Progenitor cell of endocrine pancreas (in vitro differentiated cells): ENCODE measurements at places on chromosomes 6 and 20.

- DNase-seq = no peak
Observed at GRCh38 chr6:157613011-157613522, 210.0 kb upstream of the SNX9 start.

GRCh38 chr6:143675946-143676345 is 1.8 kb upstream of the PHACTR2 start:
- no peak for DNase-seq

DNA sequence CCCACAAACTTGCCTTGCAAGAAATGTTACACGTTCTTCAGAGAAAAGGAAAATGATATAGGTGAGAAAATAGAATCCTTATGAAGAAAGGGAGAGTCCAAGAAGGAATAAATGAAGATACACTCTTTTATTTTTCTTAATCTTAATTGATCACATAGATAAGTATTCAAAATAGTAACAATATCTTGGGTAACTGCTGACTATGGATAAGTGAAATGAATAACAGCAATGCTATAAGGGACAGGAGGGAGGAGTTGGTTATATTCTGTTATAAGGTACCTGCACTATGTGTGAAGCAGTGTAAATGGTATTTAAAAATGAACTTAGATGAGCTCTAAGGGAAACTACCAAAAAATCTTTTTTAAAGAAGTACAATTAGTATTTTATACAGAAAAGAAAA is 38.3 kb downstream of the RANBP9 start:
- no peak for DNase-seq

- no peak for DNase-seq
Observed at GRCh38 chr20:1741309-1742048, 83.9 kb upstream of the SIRPG start.
